ENCODE measurements at places on chromosomes 13 and 19.

GRCh38 chr19:18437491-18438330 lies at the start of gene ISYNA1:
TSS of gene ISYNA1 (minus strand) at chr19:18438133. CDS start at chr19:18437979, 154 bp downstream.
- peak; percentile 35 for DNase-seq

- DNase-seq, result no peak
Observed at GRCh38 chr19:36796714-36796992, 24.0 kb upstream of the ZNF850 start.

GRCh38 chr19:36215276-36216123 lies 594 bp downstream of the ZNF146 start:
- DNase-seq, result no peak

GRCh38 chr13:26061947-26062346 lies 10.1 kb upstream of the SHISA2 start:
- DNase-seq, result no peak

- no peak for DNase-seq
Observed at GRCh38 chr19:9883764-9884163, 48.6 kb downstream of the PIN1 start.

GRCh38 chr19:34332027-34332760 lies 32.8 kb upstream of the GPI start:
- no peak for DNase-seq

DNA sequence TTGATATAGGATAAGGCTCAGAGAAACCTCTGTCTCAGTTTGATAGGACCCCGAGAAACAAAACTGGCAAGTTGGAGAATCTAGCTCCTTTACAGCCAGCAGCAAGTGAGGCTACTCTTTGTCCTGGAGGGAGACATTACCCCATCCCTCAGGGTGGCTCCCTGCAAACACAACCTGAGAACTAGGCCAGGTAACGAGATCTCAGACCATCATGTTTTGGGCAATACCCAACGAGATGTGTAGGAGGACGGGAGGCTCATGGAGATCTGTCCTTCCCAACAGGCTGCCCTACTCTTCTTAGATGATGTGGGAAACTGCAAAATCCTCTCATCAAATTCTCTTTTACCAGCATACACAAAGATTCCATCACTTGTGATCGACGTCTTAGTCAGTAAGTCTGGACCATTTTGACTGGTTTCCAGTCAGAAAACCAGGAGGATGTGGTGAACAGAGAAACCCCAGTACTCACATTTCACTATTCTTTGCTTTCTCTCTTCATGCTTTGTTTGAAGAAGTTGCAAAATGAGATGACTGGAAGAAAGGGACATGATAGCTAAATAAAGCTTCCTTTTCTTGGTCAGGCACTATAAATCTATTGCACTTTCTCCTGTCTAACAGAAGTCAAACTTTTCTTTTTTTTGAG lies 6.0 kb upstream of the CTU1 start:
- DNase-seq, result no peak

DNA sequence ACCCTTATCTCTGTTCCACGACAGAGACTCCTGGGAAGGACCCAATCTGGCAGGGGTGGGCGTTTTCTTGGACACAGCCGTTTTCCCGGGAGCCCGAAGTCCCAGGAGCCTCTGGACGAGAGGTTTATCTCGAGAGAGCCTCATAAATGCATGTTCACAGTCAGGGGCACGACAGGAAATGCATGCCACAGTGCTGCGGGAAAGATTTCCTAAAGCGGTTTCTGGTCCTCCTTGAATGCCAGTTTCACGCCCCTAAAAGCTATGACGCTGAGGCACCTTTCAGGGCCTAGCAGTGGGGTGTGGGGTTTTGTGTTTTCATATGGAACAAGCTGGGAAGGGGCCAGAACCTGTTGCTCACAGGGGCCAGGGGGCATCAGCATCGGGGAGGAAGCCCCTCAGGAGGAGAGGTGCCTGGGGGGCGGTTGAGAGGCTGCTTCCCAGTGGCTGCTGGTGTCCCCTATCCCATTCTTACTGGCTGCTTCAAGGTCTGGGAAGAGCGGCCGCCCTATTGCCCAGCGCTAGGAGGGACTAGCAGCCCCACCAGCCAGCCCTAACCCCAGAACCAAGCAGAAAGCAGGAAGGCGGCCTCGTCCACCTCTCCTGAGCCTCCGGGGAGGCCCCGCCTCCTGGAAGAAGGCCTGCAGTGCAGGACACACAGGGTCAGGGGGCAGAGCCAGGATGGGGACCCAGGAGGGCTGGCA lies 157.0 kb downstream of the KDM4B start:
- no peak for DNase-seq

DNA sequence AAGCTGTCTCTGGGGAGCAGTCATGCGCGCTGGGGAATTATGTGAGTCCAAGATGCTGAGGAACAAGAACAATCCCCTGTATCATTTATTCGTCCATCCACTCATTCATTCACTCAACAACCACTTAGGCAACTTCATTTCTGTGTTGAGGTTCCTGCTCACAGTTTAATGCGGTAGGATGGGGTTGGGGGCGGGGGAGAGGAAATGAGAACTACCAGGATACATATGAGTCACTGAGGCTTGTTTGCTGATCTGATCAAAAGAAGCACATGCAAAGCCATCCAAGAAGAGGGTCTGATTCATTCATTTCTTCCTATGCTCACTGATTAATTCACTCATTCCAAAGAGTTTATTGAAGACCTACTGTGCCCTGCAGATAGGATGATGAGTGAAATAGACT lies 20.9 kb downstream of the ZNF536 start:
- no peak for DNase-seq

DNA sequence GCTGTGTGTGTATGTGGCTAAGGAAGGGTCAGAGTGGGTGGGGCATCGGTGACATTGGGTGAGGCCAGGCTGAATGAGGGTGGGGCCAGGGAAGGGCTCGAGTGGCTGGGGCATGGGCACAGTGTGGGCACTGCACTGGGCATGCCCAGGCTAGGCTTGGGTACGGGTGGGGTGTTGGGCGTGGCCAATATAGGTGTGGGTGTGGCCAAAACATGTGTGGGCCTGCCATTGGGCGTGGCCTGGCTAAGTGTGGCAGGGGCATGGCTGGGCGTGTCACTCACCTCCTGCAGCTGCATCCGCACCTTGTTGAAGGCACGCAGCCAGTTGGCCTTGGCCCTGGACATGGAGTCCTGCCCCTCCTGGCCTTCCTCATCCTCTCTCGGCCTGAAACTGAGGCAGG lies 33.2 kb downstream of the UNC13A start:
- no peak for DNase-seq

- no peak for DNase-seq
Observed at GRCh38 chr19:16537111-16537510, 5.1 kb downstream of the CHERP start.

GRCh38 chr19:45450012-45450333 lies 17.8 kb upstream of the FOSB start:
- no peak for DNase-seq

- no peak for DNase-seq
Observed at GRCh38 chr13:67437244-67437643, 207.1 kb upstream of the PCDH9 start.

DNA sequence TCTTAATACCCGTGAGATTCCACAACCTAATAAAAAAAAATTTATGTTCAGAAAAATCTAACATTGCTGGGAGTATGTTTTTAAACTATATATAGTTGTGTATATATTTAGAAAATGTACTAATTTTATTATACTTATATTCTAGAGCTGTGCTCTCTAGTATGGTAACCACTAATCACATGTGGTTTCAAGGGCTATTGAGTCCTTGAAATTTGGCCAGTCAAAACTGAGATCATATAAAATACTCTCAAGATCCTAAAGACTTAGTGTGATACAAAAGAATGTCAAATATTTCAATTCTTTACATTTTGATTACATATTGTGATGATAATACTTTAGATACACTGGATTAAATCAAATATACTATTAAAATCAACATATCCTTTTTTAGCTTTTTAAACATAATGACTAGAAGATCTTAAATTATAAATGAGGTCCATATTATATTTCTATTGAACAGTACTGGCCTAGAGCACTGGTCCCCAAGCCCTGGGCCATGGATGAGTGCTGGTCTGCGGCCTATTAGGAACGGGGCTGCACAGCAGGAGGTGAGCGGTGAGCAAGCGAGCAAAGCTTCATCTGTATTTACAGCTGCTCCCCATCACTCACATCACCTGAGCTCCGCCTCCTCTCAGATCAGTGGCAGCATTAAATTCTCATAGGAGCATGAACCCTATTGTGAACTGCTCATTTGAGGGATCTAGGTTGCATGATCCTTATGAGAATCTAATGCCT lies 176.5 kb upstream of the NBEA start:
- no peak for DNase-seq

DNA sequence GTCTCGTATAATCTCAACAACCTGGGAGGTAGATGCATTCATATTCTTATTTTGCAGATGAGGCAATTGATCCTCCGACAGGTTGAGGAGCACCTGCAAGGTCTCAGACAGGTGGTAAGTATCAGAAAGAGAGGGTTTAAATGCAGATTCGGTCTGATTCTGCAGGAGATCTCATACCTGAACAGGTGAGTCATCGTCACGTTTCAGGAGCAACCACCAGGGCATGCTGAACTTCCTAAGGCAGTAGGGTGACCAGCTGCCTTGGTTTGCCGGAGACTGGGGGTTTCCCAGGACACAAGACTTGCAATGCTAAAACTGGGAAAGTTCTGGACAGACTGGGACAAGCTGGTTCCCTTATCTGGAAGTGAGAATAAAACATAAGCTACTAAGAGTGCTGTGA lies 68.8 kb upstream of the TSHZ3 start:
- no peak for DNase-seq

- DNase-seq, result no peak
Observed at GRCh38 chr13:51475727-51476501, 23.1 kb upstream of the INTS6 start.

GRCh38 chr13:108851660-108852059 lies 222.2 kb downstream of the MYO16 start:
- DNase-seq, result no peak

DNA sequence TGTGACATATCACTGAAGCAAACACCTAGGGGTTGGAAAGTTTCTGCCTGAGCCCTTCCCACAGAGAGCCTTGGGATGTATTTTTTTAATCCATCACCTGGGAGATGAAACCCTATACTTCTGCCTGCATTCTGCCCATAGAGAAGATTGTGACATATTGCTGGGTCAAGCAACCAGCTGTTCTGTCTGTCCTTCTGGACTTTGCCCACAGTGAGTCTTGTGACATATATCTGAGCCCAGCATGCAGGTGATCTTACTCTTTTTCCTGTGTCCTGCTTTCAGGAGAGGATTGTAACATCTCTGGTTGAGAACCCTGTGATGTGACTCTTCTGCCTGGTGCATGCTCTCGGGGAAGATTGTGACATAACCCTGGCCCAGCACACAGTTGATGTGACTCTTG lies 24.9 kb upstream of the ZNF681 start:
- DNase-seq, result no peak

DNA sequence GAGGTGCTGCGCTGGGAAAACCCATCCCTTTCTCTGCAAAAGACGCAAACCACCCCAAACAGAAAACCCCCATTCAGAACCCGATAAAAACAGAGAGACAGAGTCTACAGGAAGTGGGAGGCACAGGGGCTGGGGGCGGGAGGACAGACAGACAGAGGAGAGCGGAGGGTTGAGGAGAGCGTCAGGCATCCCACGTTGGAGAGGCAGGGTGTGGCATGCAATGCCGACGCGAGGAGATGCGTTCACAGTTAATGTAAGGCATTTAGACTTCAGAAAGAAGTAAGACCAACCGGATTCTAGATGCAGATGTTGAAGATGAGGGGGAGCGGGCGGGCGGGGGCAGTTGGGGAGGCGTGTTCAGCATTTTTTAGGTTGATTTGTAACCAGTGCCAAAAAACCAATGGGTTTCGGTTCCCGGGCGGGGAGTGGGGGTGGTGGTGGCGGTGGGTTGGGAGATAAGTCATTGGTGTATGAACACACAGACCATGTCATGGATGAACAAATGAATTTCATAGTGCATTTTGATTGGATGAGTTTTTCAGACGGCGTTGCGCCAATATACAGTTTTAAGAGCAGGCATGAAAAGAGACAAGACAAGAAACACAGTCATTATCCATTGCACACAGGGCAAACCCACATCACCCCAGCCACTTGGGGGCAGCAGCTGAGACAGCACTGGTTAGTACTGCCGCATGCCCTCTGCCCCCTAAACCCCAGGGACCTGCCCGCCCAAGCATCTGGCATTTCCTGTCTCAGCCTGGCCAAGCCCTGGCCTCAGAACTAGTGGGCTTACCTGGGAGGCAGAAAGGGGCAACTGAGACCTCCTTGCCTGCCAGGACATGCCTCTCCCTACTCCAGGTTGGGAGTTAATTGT lies 91.3 kb downstream of the IER2 start:
- no peak for DNase-seq

- DNase-seq, result no peak
Observed at GRCh38 chr19:32676895-32677359, 1.3 kb downstream of the RGS9BP start.

- DNase-seq, result no peak
Observed at GRCh38 chr13:91904597-91904996, 506.2 kb downstream of the GPC5 start.

DNA sequence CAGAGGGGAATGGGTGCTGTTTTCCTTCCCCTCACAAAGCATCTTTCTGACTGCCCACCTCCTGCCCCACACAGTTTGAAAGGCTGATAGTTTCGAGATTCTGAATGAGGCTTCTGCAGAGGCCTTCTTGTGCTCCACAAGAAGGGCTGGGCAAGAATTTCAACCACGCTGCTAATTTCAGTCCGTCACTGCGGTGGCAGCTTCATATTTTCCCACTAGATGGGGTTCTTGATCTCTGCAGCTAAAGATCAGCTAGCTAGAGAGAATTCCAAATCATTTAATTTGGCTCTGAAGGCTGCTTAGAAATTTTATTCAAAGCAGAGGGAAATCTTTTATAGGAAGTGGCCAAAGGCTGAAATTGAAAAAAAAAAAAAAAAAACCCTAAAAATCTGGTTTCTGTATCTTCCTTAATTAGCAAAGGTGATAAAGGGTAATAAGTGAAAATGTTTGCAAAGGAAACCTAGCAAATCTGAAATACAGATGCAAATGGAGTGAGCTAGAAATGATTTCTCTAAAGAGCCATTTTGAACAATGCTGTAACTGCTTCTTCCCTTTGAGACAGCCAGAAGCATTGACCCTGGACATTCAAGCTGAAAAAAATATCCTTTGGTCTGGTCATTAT lies 38.0 kb upstream of the C13orf42 start:
- DNase-seq, result no peak

DNA sequence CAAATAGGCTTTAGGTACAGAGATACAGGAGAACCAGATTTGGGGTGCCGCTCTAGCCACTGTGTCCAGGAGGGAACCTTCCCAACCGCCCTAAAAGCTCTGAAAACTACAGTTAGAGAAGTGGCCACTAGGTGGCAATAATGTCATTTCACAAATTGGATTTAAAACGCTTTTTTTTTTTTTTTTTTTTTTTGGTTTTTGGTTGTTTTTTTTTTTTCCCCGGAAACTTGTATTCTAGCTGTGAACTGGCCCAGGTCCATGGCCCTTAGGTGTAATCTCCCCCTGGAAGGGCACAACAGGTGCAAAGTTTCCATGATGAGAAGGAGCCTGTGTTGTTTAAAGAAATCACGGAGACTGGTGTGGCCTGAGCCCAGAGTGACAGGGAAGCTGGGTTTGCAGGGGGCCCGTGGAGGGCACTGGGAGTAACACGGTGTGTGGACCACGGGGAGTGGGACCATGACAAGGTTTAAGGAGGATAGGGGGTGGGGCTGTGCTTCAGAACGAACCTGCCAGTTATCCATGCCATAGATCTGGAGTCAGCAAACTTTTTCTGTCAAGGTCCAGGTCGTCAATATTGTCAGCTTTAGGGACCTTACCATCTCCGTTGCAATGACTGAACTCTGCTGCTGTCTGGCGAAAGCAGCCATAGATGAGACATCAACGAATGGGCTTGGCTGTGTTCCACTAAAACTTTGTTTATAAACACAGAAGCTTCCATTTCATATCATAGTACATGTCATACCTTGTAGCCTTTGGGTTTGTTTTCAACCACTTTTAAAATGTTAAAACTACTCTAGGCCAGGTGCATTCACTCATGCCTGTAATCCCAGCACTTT lies 10.1 kb downstream of the OR1I1 start:
- DNase-seq, result peak; percentile 24

All from stimulated activated CD8-positive, alpha-beta memory T cell treated with anti-CD3 and anti-CD28 coated beads, Interleukin-12 subunit alpha, Interleukin-12 subunit beta, amount 100 ng/mL, for 1 hour (primary cell).